ENCODE measurements at places on chromosomes 7 and 10. TPM values are rescaled to one million over a fixed set of nuclear protein-coding genes. Genes with fewer than 3 reads are reported as not detected.

LRRC17 gene
- total RNA-seq = 0.18 TPM

TMEM178B gene
- total RNA-seq = 0.80 TPM

ZNF775 gene
- 4.2 TPM for total RNA-seq

HOXA13 gene
- not detected for total RNA-seq

HUS1 gene
- 44.8 TPM for total RNA-seq
